Activated T-cell treated with anti-CD3 and anti-CD28 coated beads for 1 hour (primary cell): ENCODE measurements at places on chromosomes 7 and 10.

GRCh38 chr10:48439031-48439430, 132.6 kb downstream of the MAPK8 start:
- DNase-seq, result no peak

- no peak for DNase-seq
These were observed 140.3 kb upstream of the LAMB4 start for GRCh38 chr7:108270385-108271015.

DNA sequence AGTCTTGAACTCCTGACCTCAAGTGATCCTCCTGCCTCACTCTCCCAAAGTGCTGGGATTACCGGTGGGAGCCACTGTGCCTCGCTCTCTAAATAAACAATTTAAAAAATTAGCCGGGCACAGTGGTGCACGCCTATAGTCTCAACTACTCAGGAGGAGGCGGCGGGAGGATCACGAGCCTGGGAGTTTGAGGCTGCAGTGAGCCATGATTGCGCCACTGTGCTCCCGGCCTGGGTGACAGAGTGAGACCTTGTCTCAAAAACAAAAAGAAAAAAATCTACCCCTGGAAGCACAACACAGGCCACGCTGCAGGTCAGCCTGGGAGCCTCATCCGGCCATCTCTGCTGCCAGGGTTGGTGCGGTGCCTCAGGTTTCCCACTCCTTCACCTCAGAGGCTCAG, 3.8 kb upstream of the EIF3B start:
- DNase-seq, result no peak

DNA sequence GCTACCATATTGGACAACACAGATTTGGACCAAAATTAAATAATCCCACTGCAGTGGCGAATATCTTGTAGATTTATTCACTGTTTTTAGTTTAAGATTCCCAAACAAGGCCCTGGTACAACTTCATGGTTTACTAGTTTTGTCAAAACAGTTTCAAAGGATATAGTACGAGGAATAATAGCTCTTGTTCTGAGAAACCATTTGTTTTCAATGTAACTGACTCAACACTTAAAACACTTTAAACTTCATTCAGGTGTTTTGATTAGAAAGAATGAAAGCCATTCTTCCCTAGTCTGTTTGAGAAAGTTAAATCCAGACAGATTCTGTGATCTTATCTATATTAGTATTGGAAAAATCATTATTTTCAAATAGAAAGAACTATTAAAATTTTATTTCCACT, 276.4 kb upstream of the MKLN1 start:
- DNase-seq, result no peak

- no peak for DNase-seq
These were observed 119.0 kb upstream of the RHOBTB1 start for GRCh38 chr10:61063034-61063433.

GRCh38 chr7:66110856-66111255, 3.8 kb upstream of the CRCP start:
- DNase-seq, result no peak

DNA sequence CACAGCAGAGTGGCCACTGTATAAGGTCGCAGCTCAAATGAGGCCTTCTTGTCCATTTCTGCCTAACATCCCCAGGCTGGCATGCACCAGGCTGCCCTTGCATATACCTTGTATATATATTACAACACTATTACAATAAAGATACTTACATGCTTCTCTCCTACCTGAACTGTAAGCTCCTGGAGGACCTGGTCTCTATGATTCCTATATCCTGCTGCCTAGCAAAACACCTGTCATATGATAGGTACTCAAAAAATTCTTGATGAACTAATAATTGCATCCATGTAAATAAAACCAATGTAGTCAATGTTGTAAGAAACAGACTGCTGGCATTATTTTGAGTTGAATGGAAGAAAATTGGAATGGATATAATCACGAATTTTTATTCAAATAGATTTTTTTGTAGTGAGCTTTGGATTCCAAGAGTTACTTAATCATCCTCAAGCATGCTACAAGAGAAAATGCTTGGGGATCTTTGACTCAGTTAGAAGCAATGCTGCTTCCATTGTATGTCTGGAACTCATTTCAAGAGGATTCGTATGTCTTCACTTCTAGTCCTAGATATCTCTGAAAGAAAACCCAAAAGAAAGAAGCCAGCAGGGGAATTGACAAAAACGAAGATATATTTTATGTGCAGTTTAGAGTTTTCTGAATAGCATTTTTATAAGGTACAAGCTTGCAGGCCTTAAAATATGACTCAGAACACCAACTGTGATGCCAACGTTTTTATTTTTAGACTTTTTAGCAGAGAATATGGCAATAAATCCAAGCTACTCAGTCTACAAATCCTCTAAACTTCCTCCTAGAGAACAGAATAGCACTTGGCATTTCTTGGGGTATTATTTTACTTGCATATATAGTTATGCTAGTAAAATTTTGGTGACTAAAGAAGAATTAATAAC, 53.1 kb downstream of the OSBPL3 start:
- no peak for DNase-seq

DNA sequence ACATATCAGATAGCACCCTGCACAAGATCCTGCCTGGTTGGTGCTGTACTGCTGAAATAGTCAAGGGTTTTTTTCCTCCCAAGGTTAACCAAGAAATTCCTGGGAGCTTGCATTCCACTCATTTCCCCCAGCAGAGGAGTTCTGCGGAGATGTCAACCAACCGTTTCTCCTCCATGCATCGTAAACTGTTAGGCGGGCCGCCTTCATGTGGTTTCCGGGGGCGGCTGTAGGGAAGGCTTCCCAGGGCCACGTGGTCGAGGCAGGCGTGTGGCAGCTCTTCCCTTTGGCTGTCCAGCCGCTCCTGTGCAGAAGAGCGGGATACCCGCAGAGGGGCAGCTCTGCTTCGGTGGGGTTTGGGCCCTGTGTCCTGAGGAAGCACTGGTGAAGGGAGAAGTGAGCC, 113.7 kb downstream of the RGS10 start:
- DNase-seq, result no peak

DNA sequence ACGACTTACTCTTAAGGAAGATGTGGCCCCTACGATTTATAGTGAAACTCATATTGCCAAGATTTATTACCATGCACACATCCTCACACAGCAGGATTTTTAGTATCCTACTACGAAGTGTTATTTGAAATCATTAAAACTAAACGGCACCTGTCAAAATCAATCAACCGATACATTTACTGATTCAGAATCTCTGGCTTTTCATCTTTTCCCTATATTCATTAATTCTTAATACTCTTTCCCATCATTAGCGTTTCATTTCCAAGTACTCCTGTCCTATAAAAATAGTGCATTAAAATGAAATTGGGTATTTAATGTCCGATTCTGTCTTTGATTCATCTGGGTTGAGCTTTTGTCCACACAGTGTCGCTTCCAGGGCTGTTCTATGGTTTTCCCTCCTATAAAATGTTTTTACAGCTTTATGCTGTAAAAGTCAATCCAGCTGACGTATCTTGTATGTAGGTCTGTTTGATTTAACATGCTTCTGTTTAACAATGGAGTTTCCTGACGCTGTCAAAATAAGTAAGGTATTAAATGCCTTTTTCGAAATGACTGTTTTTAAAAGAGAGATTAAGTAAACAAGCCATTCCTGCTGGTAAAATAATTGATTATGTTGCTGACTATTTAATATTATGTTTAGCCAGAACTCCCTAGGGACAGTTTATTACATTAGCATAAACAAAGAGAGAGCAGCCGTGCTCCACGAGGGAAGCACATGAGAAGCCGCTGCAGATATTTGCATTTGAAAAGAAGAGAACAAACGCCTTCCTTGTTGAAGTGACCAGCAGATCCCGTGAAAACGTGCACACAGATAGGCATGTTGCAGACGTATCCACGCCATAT, 22.3 kb upstream of the SFMBT2 start:
- no peak for DNase-seq

DNA sequence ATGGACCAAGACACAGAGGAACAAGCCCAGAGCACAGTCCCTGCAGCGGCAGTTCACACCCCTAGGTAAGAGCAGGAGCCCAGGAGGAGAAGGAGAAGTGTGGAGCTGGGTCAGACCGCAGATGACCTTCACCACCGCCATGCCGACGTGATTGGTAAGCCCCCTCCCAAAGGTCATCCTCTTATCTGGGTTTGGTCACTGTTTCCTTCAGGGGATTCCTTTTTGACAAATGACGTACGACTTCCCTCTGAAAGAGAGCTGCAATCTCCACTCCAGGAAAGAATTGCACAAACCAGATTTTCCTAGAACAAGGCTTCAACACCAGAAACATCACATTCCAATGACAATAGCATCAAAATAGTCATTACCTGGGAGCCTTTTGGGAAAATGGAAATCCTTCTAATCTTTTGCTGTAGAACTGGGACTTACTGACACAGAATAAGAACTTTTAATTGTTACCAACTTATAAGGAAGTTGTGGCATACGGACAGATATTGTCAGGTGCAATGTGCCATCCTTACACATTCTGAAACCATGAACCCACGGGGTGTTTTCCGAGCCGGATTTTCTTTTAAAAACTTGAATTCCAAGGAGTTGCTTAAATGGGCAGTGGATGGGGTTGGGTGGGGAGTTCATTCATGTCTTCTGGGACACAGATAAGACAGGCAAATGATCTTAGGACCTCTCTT, 20.8 kb upstream of the ADAM12 start:
- no peak for DNase-seq

DNA sequence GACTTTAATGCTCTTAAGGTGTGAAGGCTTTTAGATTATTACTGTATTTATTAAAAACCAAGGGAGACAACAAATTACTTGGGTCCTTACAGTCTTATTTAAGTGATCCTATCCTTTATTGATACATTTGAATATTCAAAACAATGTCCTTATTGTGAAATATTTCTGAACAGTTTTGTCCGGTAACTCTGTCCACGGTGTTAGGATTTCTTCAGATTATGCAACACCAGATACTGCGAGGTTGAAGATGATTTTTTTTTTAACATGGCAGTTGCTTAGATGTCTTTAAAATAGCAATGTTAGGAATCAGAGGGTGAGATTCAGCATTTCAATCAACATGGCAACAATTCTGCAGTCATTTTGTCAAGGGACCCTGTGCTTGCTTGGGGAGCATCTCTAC, 176.5 kb downstream of the CSTF2T start:
- DNase-seq, result no peak

DNA sequence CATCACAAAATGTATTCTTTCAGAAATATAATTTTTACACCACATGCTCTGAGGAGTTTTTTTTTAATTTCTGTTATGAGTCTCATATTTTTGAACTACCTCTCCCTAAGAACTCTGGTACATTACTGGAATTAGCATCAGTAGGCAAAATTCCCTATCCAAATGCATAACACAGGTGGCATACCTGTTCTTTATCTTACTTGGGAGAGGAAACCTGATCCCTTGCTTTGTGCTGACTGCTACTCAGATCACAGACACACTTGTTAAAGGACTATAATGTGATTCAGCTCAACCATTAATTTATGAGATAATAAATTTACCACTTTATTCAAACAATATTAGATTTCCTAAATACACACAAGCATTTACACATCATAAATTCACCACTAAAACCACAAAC, 617.2 kb downstream of the GRM8 start:
- no peak for DNase-seq

DNA sequence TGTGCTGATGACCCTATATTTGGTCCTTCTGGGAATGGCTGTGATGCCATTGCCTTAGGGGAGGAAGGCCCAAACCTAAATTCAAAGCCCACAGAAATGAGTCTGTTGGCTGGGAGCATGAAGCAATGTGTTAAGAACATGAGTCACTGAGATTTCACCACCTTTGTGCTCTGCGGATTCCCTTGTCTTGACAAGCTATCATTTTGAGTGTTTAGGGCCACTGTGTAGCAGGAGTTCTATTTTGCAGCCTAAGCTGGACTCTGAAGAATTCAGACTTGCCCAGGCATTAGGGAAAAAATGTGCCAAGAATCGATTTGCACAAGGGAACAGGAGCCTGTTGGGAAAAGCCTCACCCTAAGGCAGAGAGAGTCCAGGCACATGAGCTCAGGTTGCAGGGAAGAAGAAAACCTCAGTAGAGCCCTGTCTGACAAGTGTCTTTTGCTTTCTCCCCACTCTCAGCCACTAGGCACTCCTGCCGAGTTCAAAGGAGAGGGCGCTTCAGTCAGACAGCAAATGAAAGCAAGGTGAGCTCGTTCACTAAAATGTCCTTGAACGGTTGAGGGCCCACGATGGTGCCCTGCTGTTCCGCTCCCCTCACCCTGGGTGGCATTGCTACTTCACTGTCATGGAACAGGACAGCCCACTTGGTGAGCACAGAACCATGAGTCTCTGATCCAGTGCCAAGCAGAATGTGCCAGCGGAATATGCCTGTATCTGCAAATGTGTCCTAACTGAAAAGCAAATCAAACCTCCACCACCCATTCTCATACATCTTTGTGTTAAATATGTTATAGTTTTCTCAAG, 93.6 kb downstream of the PRLHR start:
- no peak for DNase-seq

GRCh38 chr7:2892549-2892948, 48.4 kb upstream of the GNA12 start:
- no peak for DNase-seq

DNA sequence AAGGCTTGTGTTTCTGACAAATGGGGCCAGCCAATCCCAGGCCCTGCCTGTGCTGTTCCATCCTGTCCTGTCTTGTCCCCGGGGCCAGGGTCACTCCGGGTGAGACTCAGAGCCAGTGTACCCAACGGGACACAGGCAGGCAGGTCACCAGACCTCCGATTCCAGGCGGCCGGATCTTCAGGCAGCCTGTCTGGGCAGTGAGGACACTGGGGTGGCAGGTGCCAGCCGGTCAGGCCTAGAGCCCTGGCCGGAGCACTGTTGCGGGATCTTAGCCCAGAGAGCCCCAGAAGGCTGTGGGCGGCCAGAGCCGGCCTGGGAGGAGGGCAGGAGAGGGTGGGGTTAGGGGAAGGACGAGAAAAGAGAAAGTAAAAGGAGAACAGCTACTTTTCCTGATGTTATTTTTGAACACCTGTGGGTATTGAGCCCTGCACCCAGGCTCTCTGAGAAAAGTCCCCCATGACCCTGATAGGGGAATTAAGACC, 134.3 kb upstream of the TNRC18 start:
- DNase-seq, result no peak

- no peak for DNase-seq
These were observed 57.4 kb downstream of the NPTX2 start for GRCh38 chr7:98674461-98674860.

GRCh38 chr10:93573051-93573909, 6.8 kb downstream of the FFAR4 start:
- no peak for DNase-seq

- DNase-seq, result no peak
These were observed 55.2 kb downstream of the SAMD9 start for GRCh38 chr7:93062599-93062998.

GRCh38 chr10:51903675-51904074, 204.3 kb upstream of the CSTF2T start:
- DNase-seq, result no peak

DNA sequence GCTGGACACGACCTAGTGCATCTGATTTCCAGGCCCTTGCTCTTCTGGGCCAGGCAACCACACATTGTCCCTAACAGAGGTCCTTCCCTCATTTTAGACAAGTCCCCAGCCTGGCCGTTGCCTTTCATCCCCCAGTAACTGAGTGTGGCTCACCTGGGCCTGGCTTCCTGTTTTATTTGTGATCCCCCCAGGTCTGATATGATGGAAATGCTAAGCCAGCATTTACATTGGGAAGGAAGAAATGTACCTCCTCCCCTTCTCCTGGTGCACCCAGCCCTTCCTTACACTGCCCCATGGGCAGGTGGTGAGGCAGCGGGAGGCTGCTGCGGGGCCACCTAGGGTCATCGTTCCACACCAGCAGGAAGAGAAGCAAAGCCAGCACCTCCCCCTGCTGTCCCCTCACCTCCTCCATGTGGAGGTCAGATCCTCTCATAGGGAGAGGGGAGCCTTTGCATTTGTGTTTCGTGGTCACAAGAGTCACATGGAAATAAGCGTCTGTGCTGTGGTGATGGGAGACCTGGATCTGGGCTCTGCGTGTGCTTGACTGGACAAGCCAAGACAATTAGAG, 108.8 kb downstream of the GLRX3 start:
- no peak for DNase-seq
